Esophagus squamous epithelium (tissue), 5 donors: ENCODE measurements at places on chromosomes 16 and 17. TPM values are rescaled to one million over a fixed set of nuclear protein-coding genes. Genes with fewer than 3 reads are reported as not detected.

GRCh38 chr17:67310406-67310805, 56.0 kb downstream of the PSMD12 start:
- peaks cover 6% of the 10 kb centered on the region for H3K4me1 ChIP-seq
- no peak overlapping the region for H3K4me3 ChIP-seq
- DNase-seq: no peak
- H3K27me3 ChIP-seq: no peaks in the 10 kb centered on the region

DNA sequence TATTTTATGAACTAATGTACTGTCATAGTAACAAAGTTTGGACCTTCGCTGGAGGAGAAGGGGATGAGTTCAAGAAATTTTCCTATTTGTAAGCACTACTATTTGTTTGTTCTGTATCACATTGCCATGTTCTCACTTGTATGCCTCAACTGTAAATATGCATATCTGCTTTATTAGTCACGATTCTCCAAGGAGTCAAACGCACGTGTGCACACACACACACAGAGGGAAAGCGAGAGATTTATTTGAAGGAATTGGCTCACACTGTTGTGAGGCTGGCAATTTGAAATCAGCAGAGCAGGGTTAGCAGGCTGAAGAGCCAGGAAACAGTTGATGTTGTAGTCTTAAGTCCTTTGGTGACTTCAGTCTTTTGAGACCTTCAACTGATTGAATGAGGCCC, 24.9 kb upstream of the MYH2 start:
- no peak overlapping the region for H3K4me3 ChIP-seq
- H3K27me3 ChIP-seq: peaks cover 7% of the 10 kb centered on the region
- no peak for DNase-seq
- no peaks in the 10 kb centered on the region for H3K4me1 ChIP-seq
- H3K27ac ChIP-seq: no peak overlapping the region

DNA sequence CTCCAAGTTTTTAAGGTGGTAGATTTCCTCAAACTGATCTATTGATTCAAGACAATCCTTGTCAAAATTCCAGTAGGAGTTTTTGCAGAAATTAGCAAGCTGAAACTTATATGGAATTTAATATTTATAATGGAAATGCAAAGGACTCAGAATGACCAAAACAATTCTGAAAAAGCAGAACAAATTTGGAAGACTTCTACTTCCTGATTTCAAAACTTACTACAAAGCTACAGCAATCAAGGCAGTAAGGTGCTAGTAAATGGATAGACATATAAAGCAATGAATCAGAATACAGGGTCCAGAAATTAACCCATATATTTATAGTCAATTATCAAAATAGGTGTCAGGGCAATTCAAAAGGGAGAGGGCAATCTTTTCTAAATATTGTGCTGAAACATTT, 11.8 kb upstream of the IL21R start:
- no peaks in the 10 kb centered on the region for H3K36me3 ChIP-seq
- no peaks in the 10 kb centered on the region for H3K27me3 ChIP-seq
- no peak for DNase-seq
- no peaks in the 10 kb centered on the region for H3K4me1 ChIP-seq
- no peak overlapping the region for H3K27ac ChIP-seq

DNA sequence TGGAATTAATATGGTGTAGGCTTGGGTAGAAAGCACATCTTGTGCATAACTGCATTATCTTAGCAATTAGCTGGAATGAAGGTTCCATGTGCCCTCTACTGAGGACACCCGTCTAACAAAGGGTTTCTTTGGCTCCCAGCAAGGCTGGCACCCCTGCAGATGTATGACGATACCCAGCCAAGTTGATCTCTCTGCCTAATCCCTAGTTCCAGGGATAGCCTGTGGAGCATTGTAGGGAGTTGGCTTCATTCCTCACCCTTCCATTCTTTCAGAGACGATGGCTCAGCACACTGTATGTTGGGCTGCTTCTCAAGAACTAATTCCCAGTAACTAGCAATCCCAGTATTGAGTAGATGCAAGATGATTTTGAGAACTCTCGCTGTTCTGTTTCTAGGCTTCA, 182.5 kb downstream of the SNX29 start:
- H3K4me3 ChIP-seq: no peak overlapping the region
- H3K4me1 ChIP-seq: peaks cover 8% of the 10 kb centered on the region
- peaks cover 23% of the 10 kb centered on the region for H3K36me3 ChIP-seq
- no peak for DNase-seq

GRCh38 chr17:57006040-57006439, 28.1 kb downstream of the SCPEP1 start:
- no peaks in the 10 kb centered on the region for H3K27me3 ChIP-seq
- DNase-seq: no peak
- no peak overlapping the region for H3K27ac ChIP-seq
- peaks cover 12% of the 10 kb centered on the region for H3K36me3 ChIP-seq
- H3K4me3 ChIP-seq: no peak overlapping the region

- no peak overlapping the region for H3K27ac ChIP-seq
- H3K4me3 ChIP-seq: no peak overlapping the region
- H3K4me1 ChIP-seq: no peaks in the 10 kb centered on the region
- H3K27me3 ChIP-seq: no peaks in the 10 kb centered on the region
- no peak for DNase-seq
Measured at GRCh38 chr17:75499313-75500022, 15.9 kb downstream of the CASKIN2 start.

- H3K4me3 ChIP-seq: no peak overlapping the region
- no peak for DNase-seq
- no peaks in the 10 kb centered on the region for H3K36me3 ChIP-seq
- no peak overlapping the region for H3K27ac ChIP-seq
- no peaks in the 10 kb centered on the region for H3K4me1 ChIP-seq
- H3K27me3 ChIP-seq: peaks cover 72% of the 10 kb centered on the region
Measured at GRCh38 chr17:77854759-77855745, 103.5 kb upstream of the TNRC6C start.

- DNase-seq: no peak
- H3K4me1 ChIP-seq: no peaks in the 10 kb centered on the region
- H3K27ac ChIP-seq: no peak overlapping the region
Measured at GRCh38 chr17:76191896-76192295, 48.4 kb downstream of the RNF157 start.

DNA sequence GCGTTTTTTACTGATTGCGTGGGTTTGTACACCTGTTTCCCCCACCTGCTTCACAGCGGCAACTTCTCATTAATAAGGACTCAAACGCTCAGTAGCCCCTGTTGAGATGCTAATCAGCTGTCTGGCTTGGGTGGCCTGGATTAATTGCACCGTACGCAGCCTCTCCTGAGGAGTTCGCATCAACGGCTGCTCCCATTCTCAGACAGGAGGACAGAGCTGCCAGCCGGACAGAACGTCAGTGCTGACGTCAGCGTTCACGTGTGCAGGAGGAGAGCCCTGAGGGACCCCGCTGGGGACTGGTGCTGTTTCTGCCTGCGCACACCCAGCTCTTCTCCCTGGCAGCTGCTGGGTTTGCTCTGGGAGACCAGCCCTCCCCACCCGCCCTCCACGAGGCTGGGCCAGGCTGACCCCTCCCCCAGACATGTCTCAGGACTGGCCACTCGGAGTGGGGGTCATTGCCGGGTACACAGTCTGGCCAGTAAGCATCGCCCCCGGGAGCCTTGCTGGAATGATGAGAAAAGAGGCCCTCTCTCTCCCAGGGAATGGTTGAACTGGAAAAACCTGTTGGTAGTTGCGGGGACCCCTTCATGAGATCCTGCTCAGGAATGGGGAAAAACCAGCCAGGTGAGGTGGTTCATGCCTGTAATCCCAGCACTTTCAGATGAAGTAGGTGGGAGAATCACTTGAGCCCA, 5.7 kb upstream of the BANP start:
- no peak overlapping the region for H3K4me3 ChIP-seq
- H3K27ac ChIP-seq: peak overlapping the region; percentile 68
- DNase-seq: no peak
- H3K4me1 ChIP-seq: no peaks in the 10 kb centered on the region

DNA sequence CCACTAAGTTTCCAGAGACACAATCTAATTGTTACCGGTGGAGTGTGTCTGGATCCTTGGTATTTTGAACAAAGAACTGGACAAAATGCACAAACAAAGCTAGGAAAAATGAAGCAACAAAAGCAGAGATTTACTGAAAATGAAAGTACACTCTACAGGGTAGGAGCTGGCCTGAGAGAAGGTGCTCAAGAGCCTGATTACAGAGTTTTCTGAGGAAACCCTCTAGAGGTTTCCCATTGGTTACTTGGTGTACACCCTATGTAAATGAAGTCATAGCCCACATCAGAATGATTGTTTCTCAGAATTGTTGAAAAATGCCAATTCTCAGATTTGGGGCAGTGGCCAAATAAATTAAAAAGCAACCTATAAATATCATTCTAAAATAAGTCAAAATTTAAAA, 436.4 kb downstream of the KCNJ18 start:
- no peaks in the 10 kb centered on the region for H3K27me3 ChIP-seq
- H3K36me3 ChIP-seq: no peaks in the 10 kb centered on the region
- no peak overlapping the region for H3K4me3 ChIP-seq
- H3K27ac ChIP-seq: no peak overlapping the region

DNA sequence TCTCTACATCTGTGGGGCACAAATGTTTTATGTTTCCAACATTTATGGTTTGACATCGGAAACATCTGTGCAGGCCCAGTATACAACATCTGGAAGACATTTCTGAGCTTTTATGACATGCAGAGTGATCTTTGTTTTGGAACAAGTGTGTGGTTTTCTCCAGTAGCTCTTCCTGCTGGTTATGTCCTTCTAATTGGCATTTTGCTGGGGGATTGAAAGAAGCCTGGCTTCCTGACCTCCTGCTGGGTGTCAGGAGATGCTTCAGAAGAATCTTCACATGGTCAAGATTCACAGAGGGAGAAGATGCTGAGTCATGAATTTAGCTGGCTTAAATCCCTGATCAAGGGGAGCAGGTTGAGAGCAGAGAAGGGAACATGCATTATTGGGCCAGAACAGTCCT, 279.5 kb upstream of the MYOCD start:
- no peak for DNase-seq
- H3K36me3 ChIP-seq: no peaks in the 10 kb centered on the region
- no peak overlapping the region for H3K27ac ChIP-seq
- no peaks in the 10 kb centered on the region for H3K4me1 ChIP-seq
- no peak overlapping the region for H3K4me3 ChIP-seq

GRCh38 chr16:55379371-55379770, 55.4 kb downstream of the IRX6 start:
- H3K27ac ChIP-seq: no peak overlapping the region
- H3K4me3 ChIP-seq: no peak overlapping the region
- H3K4me1 ChIP-seq: no peaks in the 10 kb centered on the region
- H3K27me3 ChIP-seq: no peaks in the 10 kb centered on the region

GRCh38 chr17:10790491-10791401, 13.2 kb downstream of the TMEM238L start:
- no peaks in the 10 kb centered on the region for H3K36me3 ChIP-seq
- DNase-seq: no peak
- H3K27me3 ChIP-seq: no peaks in the 10 kb centered on the region
- peak overlapping the region; percentile 85 for H3K27ac ChIP-seq
- no peak overlapping the region for H3K4me3 ChIP-seq
- peaks cover 29% of the 10 kb centered on the region for H3K4me1 ChIP-seq

DNA sequence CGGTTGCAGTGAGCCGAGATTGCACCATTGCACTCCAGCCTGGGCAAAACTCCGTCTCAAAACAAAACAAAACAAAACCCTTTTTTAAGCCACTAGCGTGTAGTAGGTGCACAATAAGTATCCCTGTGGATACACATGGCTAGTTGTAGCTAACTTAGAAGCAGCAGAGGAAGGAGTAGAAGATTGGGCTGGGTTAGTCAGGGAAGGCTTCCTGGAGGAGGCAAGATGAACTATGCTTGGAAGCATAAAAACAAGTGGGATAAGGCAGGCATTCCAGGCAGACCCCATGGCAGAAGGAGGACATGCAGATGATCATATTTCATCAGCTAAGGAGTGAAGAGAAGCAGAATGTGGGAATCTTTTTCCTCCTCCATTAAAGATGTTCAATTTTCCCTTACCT, 83.4 kb downstream of the IRX5 start:
- no peaks in the 10 kb centered on the region for H3K36me3 ChIP-seq
- no peak for DNase-seq
- H3K27me3 ChIP-seq: peaks cover 8% of the 10 kb centered on the region
- no peak overlapping the region for H3K27ac ChIP-seq
- no peak overlapping the region for H3K4me3 ChIP-seq

- peaks cover 36% of the 10 kb centered on the region for H3K36me3 ChIP-seq
- H3K27me3 ChIP-seq: no peaks in the 10 kb centered on the region
- H3K27ac ChIP-seq: no peak overlapping the region
- DNase-seq: no peak
Measured at GRCh38 chr16:4609200-4610010, 5.3 kb downstream of the UBALD1 start.

DNA sequence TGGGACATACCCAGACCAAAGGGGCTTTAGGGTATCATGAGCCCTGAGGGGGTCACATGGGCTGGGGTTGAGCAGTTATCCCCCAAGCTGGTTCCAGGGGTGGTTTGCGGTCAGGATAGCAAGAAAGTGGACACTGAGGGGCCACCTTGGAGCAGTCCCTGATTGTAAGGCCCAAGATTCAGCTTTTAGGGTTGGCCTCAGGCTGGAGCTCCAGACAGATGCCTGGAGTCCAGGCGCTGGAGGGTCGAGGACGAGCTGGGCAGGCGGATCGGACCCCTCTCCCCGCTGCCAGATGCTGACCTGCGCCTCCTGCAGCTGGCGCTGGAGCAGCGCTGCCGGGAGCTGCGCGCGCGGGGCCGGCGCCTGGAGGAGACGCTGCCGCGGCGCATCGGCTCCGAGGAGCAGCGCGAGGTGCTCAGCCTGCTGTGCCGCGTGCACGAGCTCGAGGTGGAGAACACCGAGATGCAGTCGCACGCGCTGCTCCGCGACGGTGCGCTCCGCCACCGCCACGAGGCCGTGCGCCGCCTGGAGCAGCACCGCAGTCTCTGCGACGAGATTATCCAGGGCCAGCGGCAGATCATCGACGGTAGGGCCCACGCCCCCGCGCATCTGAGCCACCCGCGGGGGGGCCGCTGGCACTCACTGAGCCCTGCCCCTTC, 10.0 kb downstream of the BTBD17 start:
- DNase-seq: no peak
- H3K27ac ChIP-seq: no peak overlapping the region
- H3K4me1 ChIP-seq: no peaks in the 10 kb centered on the region
- no peak overlapping the region for H3K4me3 ChIP-seq
- H3K27me3 ChIP-seq: peaks cover 13% of the 10 kb centered on the region

DNA sequence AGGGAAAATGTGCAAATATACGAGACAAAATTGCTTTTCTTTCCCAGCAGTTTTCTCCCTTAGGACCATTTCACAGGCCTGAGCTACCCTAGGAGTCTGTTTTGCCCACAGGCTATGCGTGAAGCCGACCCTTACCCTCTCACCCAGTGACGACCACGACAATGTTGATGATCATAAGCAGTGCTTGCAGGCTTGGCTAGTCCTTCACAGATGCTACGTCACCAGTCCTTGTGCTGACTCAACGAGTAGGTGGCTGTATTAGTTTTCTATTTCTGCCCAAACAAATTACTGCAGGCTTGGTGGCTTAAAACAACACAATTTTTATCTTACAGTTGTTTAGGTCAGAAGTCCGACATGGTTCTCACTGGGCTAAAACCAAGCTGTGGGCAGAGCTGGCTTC, 574.6 kb upstream of the HSBP1 start:
- no peaks in the 10 kb centered on the region for H3K36me3 ChIP-seq
- no peak for DNase-seq
- no peaks in the 10 kb centered on the region for H3K27me3 ChIP-seq
- no peak overlapping the region for H3K4me3 ChIP-seq
- H3K4me1 ChIP-seq: no peaks in the 10 kb centered on the region

GRCh38 chr16:81519301-81520150, 74.9 kb downstream of the CMIP start:
- peaks cover 42% of the 10 kb centered on the region for H3K4me1 ChIP-seq
- DNase-seq: no peak
- no peaks in the 10 kb centered on the region for H3K27me3 ChIP-seq
- H3K27ac ChIP-seq: peak overlapping the region; percentile 43
- peaks cover 22% of the 10 kb centered on the region for H3K36me3 ChIP-seq

Gene FAAP100
- 28.0 TPM for total RNA-seq

Gene TEDC2
- 5.3 TPM for total RNA-seq

Gene NPIPB9
- total RNA-seq: not detected

Gene HOXB2
- total RNA-seq: 24.2 TPM

Gene OSGIN1
- 8.6 TPM for total RNA-seq

Gene TNFRSF13B
- not detected for total RNA-seq
